Left renal pelvis (tissue), 4 donors: ENCODE measurements at places on chromosomes 4 and X. TPM values are rescaled to one million over a fixed set of nuclear protein-coding genes. Genes with fewer than 3 reads are reported as not detected.

Gene SNCA
- polyA plus RNA-seq: 55.7 TPM

DNA sequence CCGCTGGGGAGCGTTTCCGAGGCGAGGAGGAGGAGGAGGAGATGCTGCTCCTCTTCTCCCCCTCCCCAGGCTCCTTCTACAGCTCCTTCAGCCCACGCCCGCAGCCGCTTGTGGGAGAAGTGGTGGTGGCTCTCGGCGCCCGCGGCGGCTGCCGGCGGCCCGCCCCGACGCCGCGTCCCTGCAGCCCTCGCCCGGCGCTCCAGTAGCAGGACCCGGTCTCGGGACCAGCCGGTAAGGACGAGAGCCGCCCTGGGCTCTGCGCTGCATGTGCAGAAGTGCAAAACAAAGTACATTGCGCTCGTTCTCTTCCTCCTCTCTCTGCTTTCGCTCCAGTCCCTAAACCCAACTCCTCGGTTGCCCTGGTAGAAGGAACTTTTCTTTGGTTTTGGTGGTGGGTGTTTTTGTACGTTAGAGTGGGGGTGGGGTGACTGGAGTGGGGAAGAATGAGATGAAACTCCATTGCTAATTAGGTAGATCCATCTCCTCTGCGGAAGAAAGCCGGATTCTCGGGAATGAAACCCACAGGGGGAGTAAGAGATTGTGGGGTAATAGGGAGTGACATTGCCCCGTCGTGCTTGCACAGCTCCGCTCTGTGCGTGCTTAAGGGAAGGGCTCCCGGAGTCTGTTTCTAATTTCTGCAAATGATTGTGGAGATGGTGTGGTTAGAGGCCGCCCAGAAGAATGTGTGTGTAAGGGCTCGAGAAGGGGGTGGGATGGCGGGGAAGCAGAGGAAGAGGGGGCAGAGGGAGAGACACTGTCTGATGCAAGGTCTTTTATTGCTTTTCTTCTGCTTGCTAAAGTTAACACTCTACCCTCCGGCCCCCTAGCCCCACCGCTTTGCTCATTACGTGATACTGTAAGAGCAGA, 677 bp downstream of the PTPN13 start:
- peak; percentile 39 for DNase-seq

- DNase-seq: no peak
Observed at GRCh38 chr4:1998296-1998695, 10.5 kb downstream of the NELFA start.

GRCh38 chrX:46444011-46444410, 101.2 kb downstream of the ZNF674 start:
- DNase-seq: no peak

Gene MSX1
- polyA plus RNA-seq: 1.7 TPM

Gene CLCN4
- polyA plus RNA-seq: 6.2 TPM

- DNase-seq: no peak
Observed at GRCh38 chr4:122329876-122330565, 48.8 kb upstream of the ADAD1 start.

DNA sequence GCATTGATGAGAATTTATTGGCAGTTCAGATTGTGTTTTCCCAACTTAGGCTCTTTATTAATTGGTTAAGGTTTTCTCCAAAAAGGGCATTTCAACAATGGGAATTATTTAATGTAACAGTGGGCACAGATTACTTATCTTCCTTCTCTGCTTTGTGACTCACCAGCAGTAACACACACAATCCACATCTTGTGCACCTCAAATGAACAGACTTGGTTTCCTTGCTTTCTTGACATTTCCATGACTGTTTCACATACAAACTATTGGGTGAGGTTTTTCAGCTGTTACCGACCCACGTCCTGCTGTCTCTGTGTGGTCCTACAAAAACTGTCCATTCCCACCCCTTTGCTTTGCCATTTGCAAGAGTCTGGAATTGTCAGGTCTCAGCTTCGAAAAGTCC, 38.1 kb downstream of the CCNI start:
- DNase-seq: no peak

GRCh38 chr4:130574215-130574614, 1478.3 kb downstream of the C4orf33 start:
- no peak for DNase-seq

DNA sequence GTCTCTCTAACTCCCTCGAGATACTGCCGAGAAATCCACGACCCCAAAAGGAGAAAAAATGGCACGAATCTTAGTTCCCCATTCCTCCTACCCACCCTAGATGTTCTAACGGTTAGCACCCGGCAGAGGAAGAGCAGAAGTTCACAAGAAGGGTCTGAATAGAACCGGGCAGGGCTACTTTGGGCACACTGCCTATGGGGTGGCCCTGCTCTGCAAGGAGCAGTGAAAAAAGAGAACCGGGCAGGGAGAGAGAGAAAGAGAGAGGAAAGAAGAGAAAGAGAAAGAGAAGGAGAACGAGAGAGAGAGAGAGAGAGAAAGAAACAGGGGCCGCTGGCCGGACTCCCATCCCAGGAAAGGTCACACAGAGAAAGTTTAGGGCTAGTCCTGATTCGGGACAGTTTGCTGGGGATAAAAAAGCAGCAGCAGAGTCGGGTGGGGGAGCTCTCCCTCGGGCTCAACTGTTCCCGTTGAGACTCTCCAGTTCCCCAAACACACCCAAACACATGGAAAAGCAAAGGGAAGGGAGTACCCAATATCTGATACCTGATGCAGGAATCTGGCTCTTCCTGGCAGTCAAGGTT, 468 bp downstream of the GLA start:
- DNase-seq: no peak

- DNase-seq: no peak
Observed at GRCh38 chr4:68765876-68766275, 49.9 kb upstream of the UGT2B10 start.

GRCh38 chr4:76830612-76830963, 67.4 kb downstream of the SOWAHB start:
- DNase-seq: no peak

Gene RS1
- 0.10 TPM for polyA plus RNA-seq

DNA sequence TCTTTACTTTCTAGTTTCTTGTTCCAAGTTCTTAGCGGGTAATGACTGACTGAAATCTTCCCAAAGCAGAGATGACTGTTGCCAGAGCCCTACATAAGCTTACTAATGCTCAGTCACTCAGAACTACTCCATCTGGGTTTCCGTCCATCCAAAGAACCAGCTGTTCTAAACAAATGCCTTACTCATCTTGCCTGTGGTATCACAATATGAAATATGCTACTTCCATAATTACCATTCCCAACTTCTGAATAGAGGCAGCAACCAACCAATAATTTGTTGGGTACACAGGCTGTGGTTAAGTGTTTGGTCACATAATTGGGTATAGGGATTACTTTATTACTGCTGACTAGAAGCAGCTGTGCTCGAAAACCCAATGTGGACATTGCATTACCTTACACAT, 930.2 kb upstream of the DIAPH2 start:
- no peak for DNase-seq

DNA sequence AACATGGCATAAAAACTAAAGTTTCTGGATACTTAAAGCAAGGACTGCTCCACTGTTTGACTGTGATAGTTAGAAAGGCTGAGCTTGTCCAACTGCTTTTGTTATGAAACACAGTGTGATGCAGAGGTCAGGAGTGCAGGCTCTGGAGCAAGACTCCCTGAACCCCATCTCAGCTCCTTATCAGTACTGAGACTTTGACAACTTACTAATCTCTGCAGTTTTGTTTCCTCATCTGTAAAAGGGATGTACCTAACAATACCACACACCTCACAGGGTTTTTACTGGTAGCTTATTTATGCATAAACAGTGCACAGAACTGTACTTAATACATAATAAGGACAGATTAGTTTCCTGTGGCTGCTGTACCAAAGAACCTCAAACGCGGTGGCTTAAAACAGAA, 804.3 kb downstream of the FSTL5 start:
- DNase-seq: no peak

DNA sequence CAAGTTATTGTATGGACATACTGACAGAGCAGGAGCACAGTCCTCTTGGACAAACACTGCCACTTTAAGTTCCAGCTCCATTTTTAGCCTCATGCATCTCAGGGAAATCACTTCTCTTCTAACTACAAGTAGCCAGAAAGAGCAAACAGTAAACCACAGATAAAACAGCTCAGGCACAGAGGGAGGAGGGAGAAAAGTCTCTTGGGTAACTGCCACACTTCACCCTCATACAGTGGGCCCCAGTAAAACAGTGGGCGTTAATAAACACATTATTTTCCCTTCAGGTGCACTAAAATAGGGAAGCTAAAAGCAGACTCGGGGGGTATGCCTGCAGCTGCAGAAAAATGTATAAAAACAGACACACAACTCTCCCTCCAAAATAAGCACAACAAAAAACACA, 21.6 kb downstream of the CD38 start:
- DNase-seq: no peak

DNA sequence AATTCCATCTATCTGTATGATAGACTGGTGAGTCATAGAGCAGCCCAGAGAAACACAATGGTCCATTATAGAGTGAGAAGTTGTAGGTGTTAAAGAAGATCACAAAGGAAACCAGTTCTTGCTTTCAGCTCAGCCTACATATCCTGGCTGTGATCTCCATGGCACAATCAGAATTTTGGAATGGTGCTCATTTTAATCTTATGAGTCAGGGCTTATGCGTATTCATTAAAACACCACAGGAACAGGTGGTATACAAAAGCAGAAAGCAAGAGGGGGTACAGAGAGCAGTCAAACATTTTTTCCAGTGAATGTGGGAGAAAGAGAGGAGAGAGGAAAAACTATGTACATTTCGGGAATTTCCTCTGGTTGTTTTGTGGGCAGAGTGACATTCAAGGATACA, 126.9 kb downstream of the MFAP3L start:
- DNase-seq: no peak
